Large intestine (tissue), 12 donors: ENCODE measurements at places on chromosomes 2 and 18.

GRCh38 chr18:79789091-79789891, 8.4 kb upstream of the KCNG2 start:
- no peak for DNase-seq

- no peak for DNase-seq
These were observed 43.1 kb downstream of the HS6ST1 start for GRCh38 chr2:128275498-128276045.

GRCh38 chr2:229205704-229206103, 65.4 kb downstream of the PID1 start:
- DNase-seq: no peak

- DNase-seq: peak; percentile 75
These were observed 134.1 kb upstream of the SATB2 start for GRCh38 chr2:199591826-199592225.

GRCh38 chr2:203016716-203017115, 2.0 kb downstream of the NBEAL1 start:
- DNase-seq: peak; percentile 54

- no peak for DNase-seq
These were observed 805.4 kb downstream of the TRIB2 start for GRCh38 chr2:13522096-13522495.

DNA sequence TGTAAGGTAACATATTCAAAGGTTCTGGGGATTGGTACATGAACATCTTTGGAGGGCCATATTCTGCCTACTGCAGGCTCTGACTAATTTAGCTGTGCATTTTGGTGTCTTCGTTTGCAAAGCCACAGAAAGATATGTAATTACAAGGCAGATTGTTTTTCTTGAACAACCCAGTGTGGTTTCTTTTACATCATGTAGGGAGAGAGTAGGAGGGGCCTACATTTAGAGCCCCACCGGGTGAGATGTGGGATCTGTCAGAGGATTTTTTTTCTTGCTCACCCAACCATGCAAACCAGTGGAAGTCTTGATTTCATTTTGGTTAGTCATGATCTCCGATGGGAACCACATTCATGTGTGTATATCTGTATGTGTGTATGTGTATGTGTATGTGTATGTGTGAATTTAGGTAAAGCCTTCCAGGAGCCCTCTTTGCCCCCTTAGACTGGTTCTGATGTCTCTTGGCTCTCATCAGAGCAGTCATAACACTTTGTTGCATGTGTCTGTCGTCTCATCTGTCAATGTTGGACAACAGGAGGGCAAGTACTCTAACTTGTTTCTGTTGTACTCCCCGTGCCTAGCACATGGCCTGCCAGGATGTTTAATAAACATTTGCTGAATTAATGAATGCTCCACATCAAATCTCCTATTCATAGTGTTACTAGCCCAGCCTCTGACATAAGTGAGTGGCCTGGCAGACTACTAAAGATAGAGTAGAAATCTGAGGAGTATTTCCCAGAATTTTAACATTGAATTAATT, 239.9 kb downstream of the MTX2 start:
- no peak for DNase-seq

DNA sequence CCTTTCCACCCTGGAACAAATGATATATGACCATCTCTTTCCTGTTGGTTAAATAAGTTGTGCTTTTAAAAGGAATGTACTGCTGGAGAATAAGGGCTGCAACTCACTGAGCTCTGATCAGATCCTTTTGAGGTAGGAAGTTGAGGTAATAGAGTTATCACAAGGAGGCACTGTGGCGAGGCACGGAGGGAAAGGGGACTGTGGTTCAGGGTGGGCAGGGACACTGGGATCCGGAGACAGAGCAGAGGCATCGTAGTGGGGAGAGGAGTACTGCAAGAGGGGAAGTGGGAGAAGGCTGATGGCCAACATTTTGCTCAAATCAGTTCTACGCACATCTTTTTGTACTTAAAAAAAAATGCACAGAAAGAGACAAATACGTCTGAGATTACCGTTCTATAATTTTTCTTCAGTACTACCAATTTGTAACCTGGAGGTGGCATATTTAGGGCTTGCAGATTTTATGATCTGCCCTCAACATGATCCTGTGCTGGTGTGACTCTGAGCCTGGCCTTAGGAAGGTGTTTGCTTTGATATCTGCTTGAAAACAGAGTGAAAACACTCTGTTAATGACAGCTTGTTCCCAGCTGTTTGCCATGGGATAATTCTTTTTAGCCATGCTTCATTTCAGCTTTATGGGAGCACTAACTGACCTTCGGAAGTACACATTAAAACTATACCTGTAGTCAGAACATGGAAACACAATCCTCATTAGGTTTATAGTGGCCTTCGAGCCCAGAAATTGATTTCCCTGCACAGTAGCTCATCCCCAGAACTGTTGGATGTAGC, 168.1 kb downstream of the KCNE4 start:
- no peak for DNase-seq

- DNase-seq: no peak
These were observed 128.3 kb upstream of the ETAA1 start for GRCh38 chr2:67268797-67269196.

DNA sequence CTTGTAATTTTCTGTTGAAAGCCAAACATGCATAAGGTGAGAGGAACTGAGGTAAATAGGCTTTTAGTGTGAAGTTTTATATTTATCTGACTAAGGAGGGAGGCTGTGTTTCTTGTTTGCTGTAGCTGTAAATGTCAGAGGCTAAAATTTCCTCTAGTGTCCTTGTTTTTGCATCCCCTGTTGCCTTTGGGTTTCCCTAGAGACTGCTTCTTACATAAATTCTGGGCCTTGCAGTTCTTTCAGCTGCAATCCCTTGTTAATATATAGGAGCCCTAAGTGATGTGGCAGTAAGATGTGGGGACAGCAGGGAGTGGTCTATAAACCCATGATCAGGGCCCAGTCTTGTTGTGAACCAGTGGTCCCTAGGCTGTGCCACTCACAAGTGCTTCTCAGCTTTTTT, 7.5 kb upstream of the IMP4 start:
- no peak for DNase-seq

- DNase-seq: no peak
These were observed 51.5 kb upstream of the RGPD4 start for GRCh38 chr2:107775211-107775610.

GRCh38 chr18:48059455-48060010, 129.1 kb upstream of the SMAD2 start:
- no peak for DNase-seq

GRCh38 chr2:213682276-213682675, 398.0 kb downstream of the SPAG16 start:
- DNase-seq: no peak

DNA sequence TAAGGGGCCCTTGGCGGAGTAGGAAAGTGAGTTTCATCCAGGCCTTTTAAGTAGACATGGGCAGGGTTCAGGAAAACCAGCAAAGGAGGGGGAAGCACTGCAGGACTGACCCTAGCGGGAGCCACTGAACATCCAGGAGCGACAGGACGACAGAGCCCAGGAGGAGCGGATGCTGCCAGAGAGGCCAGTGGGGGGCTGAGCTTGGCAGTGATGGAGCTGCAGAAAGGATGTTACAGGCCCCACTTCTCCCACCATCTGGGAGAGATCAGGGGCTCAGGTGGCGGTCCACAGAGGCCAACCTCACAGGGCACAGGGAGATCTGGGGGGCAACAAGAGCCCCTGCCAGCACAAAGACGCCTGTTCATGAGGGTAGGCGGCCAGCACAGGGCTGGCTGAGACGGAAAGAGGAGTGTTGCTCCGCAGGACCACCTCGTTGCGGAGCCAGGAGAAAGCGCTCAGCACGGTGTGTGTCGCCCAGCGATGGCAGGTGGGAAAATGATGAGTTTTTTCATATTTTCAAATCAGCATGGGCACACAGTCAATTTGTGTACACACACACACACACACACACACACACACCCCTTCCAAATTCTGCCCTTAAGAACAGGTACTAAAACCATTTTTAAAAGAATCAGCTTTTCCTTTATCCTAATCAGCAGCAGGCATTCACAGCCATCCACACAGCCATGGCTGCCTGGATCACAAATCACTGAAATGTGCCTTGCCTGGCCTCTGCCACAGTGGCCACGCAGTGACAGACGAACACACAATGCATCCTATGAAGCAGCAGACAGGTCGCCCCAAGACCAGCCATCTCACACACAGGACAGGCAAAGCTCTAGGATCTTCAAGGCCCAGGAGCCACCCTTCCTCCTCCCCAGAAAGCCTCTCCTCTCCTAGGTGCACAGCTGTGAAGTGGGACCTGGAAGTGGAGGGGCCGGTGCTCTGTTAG, 63.2 kb downstream of the NDUFA10 start:
- DNase-seq: no peak

DNA sequence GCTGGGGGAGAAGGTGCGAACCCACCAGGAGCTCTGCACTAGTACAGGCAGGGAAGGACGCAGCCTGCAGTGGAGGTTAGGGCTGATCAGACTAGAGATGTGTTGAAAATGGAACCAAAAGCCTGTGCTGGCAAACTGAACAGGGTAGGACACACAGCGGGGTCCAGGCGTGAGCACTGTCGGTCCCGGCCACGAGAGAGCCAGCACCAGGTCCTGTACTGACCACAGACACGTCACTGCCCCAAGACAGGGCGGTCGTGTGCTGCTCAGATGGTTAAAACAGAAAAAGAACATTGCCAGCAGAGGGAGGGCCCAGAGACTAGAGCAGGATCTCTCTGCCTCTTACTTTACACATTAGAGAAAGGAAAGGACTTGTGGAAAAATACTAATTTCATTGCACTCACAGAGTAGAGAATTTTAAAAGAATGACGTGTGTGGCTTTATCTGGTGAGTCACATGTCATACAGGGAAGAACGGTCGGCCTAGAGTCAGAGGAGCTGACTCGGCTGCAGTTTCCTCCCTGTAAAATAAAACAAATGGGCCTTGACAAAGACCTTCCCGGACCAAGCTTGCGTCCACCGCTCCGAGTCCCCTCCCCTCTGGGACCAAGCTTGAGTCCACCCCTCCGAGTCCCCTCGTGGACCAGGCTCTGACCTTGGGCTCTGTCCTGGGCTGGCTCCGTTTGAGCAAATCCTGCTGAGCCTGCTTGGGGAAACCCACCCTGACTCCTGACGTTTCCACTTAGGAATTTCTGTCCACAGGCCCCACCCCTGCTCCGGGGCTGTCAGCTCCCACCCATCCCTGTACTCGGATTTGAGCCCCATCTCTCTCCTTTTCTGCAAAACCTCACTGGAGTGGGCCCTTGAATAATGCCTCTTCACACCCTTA, 16.7 kb upstream of the ADI1 start:
- DNase-seq: peak; percentile 90

GRCh38 chr18:76764291-76764901, 58.0 kb upstream of the ZNF236 start:
- no peak for DNase-seq
